Transverse colon (tissue), 4 donors: ENCODE measurements at places on chromosomes 7 and 10. TPM values are rescaled to one million over a fixed set of nuclear protein-coding genes. Genes with fewer than 3 reads are reported as not detected.

AOC1 gene
- 265 TPM for total RNA-seq

CPA1 gene
- not detected for total RNA-seq

MARVELD1 gene
- total RNA-seq, result 24.6 TPM

HOXA2 gene
- total RNA-seq, result 2.7 TPM

FGFBP3 gene
- total RNA-seq, result 7.8 TPM

DOCK1 gene
- 101 TPM for total RNA-seq

SLC29A4 gene
- total RNA-seq, result 36.3 TPM

PODXL gene
- total RNA-seq, result 11.7 TPM

SLC16A9 gene
- total RNA-seq, result 58.7 TPM

VWA2 gene
- not detected for total RNA-seq

CALML5 gene
- total RNA-seq, result not detected

KEL gene
- 0.37 TPM for total RNA-seq

DNA sequence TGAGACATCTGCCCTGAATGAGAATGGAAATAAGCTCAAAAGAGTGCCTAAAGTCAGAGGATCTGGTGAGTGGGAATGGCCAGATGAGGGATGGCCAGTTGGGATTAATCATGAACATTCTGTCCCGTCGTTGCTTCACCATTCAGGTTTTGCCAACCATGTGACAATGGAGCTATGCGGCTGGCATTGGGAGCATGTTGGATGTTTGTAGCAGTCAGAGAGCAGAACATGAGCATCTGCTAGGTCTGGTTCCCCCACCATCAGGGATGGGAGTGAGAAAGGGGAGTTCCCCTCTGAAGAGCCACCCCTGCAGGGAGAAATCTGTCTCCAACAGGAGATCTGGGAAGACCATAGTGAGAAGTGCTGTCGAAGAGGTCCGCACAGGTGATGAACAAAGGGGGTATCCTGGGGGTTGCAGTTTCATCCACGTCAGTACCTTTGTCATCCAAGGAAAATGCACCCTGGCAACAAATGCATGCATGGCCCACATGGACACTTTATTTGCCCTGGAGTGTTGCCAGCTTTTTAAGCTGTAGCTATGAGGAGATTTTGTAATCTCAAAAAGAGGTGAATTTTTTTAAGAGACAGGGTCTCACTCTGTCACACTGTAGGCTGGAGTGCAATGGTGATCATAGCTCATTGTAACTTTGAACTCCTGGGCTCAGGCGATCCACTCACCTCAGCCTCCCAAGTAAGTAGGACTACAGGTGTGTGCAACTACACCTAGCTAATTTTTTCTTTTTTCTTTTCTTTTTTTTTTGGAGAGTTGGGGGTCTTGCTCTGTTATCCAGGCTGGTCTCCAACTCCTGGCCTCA, 190.2 kb downstream of the CAMK1D start:
- no peak for DNase-seq

DNA sequence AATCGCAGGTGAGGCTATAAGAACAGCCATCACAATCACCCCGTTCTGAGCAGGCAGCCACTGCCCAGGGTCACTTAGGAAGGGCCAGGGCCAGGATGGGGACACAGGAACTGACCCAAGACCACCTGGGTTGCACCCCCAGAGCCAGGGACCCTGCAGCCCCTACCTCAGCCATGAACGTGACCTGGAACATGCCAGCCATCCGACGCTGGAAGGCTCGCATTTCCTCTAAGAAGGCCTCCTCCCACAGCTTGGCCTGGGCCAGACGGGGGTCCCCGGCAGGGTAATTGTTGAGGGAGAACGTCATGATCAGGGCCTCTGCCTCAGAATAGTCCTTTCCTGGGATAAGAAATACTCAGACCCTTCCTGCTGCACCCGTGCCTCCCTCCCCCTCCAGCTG, 5.0 kb downstream of the NPC1L1 start:
- no peak for DNase-seq

GRCh38 chr7:31782411-31782991, 95.5 kb downstream of the PPP1R17 start:
- no peak for DNase-seq

DNA sequence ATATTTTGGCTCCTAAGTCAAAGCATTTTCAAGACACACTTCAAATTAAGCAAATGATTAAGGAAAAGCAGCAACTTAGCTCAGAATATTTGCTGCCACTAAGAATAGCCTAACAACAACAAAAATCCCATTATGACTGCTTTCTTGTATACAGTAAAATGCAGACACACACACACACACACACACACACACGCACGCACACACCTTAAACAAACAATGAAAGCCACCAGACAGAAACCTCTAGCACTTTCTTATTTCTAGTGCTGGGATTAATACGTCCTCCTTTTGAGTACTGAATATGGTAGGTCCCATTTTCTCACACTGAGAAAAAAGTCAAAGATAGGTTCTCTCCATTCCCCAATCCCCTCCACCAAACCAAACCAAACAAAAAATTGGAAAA, 23.4 kb upstream of the FEZF1 start:
- no peak for DNase-seq

GRCh38 chr10:89367529-89367928, 10.3 kb upstream of the IFIT1B start:
- no peak for DNase-seq

GRCh38 chr10:78336402-78336791, 302.7 kb downstream of the RPS24 start:
- no peak for DNase-seq

GRCh38 chr7:104772405-104773345, 241.3 kb upstream of the KMT2E start:
- no peak for DNase-seq

DNA sequence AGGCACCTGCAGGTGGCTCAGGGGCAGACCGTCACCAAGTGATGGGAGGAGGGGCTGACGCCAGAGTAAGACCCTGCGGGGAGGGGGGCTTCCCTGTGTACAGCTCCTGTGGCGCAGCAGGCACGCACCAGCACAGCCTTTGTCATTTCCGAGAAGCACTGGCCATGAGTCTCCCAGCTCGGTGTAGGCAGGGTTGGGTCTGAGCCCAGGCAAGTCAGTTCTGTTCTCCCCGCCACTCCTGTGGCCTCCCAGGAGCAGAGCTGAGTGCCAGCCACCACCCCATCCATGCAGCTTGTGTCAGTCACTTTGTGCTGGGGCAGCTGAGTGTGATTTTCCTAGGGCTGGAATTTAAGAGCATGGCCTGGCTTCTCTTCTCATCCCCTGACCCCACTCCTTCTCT, 13.2 kb downstream of the CPSF4 start:
- DNase-seq, result no peak

GRCh38 chr10:110912374-110912773, 6.6 kb downstream of the BBIP1 start:
- no peak for DNase-seq

- no peak for DNase-seq
Measured at GRCh38 chr10:102627736-102628293, 16.5 kb upstream of the TRIM8 start.

DNA sequence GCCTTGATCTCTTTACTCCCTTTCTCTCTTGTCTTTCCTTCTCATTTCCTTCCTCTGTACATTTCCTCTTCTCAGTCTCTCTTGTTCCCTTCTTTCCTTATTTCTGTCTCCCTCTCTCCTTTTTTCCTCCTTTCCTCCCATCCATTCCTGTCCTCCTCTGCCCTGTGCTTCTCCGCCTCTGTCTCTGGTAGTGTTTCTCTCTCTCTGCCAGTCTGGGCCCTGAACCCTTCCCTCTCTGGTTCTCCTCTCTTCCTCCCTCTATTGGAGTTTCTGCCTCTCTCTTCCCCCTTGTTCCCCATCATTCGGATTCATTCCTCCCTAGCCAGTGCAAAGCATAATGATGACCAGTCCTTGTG, 13.2 kb upstream of the PAX2 start:
- DNase-seq, result no peak

DNA sequence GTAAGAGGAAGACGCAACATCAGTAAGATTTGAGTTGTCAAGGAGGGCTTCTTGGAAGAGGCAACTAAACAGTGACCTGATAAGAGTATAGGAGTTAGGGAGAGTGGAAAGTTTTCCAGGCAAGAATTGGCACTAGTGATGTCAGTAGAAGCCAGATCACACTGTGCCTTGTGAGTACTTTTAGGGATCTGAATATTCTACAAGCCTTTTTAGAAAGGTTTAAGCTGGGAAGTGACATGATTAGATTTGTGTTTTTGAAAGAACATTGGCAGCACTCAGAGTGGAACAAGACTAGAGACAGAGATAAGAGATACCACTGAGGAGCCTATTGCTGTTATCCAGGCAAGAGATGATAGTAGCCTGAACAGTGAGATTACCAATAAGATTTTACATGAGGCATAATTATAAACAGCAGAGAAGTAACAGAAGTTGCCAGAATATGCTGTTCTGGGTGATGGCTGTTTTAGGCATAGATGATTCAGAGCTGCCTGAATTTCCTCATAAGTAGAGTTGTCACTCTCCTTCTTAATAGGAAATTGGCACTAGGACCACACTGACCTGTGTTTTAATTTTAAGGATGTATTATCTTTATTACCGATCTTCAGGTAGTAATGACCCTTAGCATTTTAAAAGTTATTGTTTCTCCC, 45.6 kb downstream of the NHLRC2 start:
- DNase-seq, result no peak

DNA sequence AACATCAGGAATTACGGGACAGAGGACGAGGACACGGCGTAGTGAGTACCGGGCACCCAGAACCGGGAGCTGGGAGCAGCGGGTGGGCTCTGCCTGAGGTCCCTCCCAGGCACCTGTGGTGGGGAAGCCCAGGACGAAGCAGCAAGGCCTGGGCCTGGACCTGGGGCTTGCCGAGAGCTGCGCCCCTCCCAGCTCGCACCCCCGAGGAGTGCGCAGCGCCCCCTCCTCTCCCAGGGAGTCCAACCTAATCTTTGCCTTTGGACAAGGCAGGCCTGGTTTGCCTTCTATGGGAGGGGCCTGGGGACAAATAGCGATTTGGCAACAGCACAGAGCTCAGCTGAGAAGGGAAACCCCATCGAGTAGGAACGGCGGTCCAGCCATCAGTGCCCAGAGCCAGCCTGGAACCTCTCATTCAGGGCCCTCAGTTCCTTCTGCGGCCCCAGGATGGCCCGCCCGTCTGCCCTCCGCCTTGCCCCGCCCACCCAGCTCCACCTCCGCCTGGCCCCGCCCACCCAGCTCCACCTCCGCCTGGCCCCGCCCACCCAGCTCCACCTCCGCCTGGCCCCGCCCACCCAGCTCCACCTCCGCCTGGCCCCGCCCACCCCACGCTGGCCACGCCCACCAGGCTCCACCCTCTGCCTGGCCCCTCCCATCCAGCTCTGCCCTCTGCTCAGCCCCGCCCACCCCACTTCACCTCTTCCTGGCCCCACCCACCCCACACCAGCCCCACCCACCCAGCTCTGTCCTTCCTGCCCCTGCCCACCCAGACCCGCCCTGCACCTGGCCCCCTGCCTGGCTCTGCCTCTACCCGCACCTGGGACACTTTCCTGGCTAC, 32.5 kb upstream of the KNDC1 start:
- DNase-seq, result peak; percentile 7

DNA sequence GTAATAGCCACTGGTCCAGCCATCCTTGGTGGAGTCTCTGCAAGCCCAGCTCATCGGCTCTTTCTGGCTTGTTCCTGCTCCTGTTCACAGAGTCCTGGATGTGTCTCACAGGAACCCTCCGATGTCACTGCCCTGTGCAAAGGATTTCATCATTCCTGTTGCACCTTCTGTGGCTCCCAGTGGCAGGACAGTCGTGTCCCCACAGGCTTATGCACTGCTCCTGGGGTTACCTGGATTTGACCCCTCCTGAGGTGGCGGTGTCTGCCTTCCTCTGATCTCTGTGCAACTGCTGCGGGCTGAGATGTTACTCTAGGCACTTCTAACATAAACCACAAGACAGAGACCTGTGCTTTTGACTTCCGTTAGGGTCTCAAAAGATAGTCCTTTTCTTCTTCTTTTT, 30.6 kb downstream of the APBB1IP start:
- DNase-seq, result peak; percentile 33

DNA sequence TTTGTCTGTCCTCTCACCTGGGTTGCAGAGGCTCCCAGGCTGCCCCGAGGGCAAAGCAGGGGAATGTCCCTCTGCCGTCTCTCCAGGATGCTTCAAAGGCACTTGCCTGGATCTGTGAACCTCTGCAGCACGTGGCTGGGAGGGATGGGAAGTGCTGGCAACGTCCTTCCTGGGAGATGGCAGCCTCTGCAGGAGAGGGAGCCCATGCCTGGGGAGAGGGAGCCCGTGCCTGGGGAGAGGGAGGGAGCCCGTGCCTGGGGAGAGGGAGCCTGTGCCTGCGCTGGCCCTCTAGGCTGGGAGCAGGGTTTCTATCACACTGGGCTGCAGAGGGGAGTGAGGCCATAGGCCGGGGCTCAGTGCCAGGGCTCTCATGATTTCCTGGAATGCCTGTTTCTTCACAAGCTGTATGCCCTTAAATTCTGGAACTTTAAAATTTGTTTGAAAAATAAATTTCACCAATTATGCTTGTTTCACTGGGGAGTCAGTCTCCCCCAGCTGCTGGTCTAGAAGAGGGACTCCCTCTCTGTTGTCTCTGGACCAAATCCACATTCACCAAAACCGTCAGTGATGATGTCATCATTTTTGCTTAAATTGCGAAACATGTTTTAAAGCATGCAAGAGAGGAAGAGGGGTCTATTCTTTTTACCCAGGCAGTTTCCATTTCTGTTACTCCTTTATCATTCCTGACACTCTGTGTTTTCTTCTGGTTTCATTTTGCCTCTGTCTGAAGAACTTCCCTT, 135.7 kb downstream of the DNAJB6 start:
- DNase-seq, result no peak

DNA sequence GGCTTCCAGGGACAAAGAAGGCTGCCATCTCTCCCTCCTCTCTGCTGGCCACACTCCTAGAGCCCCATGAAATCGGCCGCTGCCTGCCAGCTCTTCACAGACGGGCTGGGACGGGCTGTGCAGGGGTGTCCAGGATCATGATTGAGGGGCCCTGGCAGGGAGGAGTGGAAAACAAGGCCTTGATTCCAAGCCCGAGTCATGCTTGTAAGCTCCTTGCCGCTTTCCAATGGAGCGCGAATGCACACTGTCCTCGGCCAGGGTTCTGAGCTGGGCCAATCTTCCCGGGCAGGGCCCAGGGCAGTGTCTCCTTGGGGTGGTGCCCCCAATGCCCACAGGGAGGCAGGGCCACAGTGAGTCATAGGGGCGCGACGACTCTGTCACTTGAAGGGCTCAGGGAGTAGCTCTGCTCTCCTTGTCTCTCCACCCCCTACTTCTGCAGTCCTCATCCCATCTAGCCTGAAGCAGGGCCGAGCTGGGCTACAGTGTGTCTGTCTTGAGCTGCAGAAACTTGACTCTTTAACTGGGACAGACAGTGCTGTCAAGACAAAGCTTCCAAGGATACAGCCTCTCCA, 186.2 kb upstream of the SVIL start:
- DNase-seq, result peak; percentile 31

- no peak for DNase-seq
Measured at GRCh38 chr7:1457949-1458682, 1.2 kb downstream of the MICALL2 start.

- DNase-seq, result no peak
Measured at GRCh38 chr10:130746311-130746710, 565.2 kb downstream of the TCERG1L start.

DNA sequence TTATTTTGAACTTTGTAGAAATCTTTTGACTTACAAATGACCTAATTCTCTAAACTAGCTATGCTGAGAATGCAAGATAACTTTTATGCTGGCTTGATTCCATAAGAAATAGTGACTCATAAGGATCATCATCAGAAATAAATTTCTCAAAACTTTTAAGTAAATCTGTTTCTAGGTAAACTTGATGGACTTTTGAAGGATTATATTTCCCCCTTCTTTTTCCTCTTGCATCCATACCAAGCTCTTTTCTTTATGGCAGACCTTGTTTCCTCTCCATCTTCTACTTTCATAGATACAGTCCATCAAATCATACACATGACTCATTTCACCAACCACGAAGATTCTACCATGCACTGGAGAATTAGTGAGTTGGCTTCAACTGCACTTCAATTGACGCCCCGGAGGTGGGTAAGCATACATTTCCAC, 336.3 kb downstream of the KCNMA1 start:
- DNase-seq, result no peak

- DNase-seq, result no peak
Measured at GRCh38 chr10:17578603-17579002, 38.6 kb downstream of the HACD1 start.
